ENCODE measurements at places on chromosomes 16 and 17. TPM values are rescaled to one million over a fixed set of nuclear protein-coding genes. Genes with fewer than 3 reads are reported as not detected.

The ACSM2A gene
- total RNA-seq = not detected

The NLRP1 gene
- total RNA-seq = 34.0 TPM

GRCh38 chr17:41428591-41429291 lies 4.4 kb upstream of the KRT37 start:
- H3K4me1 ChIP-seq = no peaks in the 10 kb centered on the region
- peaks cover 4% of the 10 kb centered on the region for H3K27me3 ChIP-seq
- no peak for DNase-seq
- H3K4me3 ChIP-seq = no peak overlapping the region
- H3K36me3 ChIP-seq = no peaks in the 10 kb centered on the region

The EPN3 gene
- total RNA-seq = not detected

The NATD1 gene
- total RNA-seq = 1.7 TPM

GRCh38 chr16:48448841-48449481 lies 63.7 kb upstream of the SIAH1 start:
- H3K27ac ChIP-seq = no peak overlapping the region
- DNase-seq = no peak
- H3K36me3 ChIP-seq = no peaks in the 10 kb centered on the region
- H3K4me1 ChIP-seq = no peaks in the 10 kb centered on the region
- peaks cover 1% of the 10 kb centered on the region for H3K27me3 ChIP-seq

The CHST5 gene
- total RNA-seq = 0.40 TPM

GRCh38 chr17:7398612-7399011 lies 4.3 kb upstream of the PLSCR3 start:
- peaks cover 12% of the 10 kb centered on the region for H3K4me1 ChIP-seq
- DNase-seq = no peak
- H3K27me3 ChIP-seq = no peaks in the 10 kb centered on the region

GRCh38 chr16:87636741-87637140 lies 34.4 kb downstream of the JPH3 start:
- H3K4me3 ChIP-seq = no peak overlapping the region
- no peaks in the 10 kb centered on the region for H3K36me3 ChIP-seq
- no peak for DNase-seq
- H3K27me3 ChIP-seq = peaks cover 6% of the 10 kb centered on the region
- peaks cover 12% of the 10 kb centered on the region for H3K4me1 ChIP-seq

- no peak overlapping the region for H3K4me3 ChIP-seq
- peaks cover 51% of the 10 kb centered on the region for H3K27me3 ChIP-seq
- no peaks in the 10 kb centered on the region for H3K36me3 ChIP-seq
- no peaks in the 10 kb centered on the region for H3K4me1 ChIP-seq
Observed at GRCh38 chr17:900336-900934, 79.1 kb downstream of the NXN start.

DNA sequence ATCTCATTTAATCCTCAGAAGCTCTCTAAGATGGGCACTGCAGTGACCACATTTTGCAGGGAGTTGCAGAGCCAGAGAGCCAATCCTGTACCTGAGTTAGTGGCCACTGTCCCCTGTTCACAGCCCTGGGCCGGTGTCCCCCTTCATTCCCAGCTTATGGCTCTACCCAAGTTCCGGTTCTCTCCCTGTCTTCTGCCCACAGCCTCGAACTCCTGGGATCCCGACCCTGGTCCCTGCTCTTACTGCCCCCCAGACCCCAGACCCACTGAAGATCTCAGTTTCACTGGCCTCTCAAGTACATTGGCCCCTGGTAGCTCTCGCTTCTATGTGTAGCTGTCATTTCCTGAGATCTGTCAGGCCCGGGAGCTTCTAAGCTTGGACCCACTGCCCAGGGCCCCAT lies 12.2 kb downstream of the ASGR2 start:
- no peaks in the 10 kb centered on the region for H3K4me1 ChIP-seq
- no peaks in the 10 kb centered on the region for H3K36me3 ChIP-seq
- no peak for DNase-seq
- H3K27ac ChIP-seq = no peak overlapping the region
- peaks cover 4% of the 10 kb centered on the region for H3K27me3 ChIP-seq
- no peak overlapping the region for H3K4me3 ChIP-seq
